ENCODE measurements at places on chromosomes 16 and 17.
A peak's percentile ranks its signal among the peaks of the same experiment; 100 is the strongest.

GRCh38 chr16:11727796-11728543 lies 14.7 kb downstream of the TXNDC11 start:
- DNase-seq = no peak

GRCh38 chr17:75036643-75037268 lies 10.0 kb downstream of the ATP5PD start:
- DNase-seq = peak; percentile 51

DNA sequence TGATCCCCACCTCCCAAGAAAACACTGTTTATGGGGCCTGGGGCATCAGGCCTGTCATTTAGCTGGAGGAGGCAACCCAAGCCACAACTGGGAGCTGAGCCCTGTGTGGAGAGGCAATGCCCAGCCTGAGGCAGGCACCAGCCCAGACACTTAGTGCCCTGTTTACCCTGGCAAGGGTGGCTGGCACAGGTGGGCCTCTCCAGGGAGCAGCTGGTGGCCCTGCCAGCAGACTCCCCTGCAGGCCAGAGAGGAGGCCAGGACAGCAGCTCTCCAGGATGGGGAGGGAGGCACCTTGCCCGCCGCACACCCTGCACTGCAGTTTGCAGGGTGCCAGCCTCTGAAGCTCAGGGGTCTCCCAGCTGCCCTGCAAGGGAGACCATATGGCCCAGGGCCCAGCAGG lies 9.1 kb upstream of the TMEM92 start:
- no peak for DNase-seq

GRCh38 chr17:3678821-3679530 lies 10.4 kb downstream of the EMC6 start:
- no peak for DNase-seq

DNA sequence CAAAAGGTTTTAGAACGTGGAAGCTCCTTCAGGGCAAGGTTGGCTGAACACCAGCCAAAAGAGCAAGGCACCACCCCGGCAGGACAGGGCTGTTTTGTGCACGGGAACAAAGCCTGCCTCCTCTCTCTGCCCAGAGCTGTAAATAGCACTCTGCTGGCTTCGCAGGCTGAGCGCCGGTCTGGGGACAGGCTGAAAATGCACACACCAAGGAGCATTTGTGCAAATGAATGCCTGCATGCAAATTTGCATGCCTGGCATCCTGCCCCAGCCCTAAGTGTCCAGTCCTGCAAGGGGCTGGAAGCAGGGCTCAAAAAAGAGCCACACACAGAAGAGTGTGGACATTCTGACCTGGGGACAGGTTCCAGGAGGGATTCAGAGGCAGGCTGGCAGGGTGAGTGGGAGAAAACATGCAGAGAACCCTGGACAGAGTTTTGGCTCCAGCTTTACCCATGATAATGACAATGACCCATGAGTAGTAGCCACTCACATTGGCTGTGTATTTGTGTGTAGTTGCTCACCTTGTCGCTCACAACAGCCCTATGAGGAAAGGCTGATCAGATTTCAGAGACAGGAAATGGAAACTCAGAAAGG lies 11.7 kb downstream of the ABAT start:
- no peak for DNase-seq

- no peak for DNase-seq
Measured at GRCh38 chr16:75074920-75075687, 41.5 kb downstream of the LDHD start.

DNA sequence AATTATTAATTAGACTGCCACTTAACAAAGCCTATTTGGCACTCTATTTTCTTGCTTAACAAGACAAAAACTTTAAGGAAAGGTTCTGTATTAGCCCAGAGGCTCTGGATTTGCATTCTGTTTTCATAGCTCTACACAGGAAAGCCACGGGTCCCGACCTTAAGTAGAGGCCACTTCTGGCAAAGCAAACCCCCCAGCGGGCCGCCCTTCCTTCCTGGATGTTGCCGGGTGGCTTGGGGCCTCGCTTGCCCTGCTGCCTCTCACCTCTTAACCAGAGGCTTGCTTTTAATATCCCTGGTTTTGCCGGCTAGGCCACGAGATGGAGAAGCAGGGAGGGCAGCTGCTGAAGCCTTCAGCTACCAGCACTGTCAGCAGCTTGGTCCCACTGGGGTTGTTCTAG lies 4.4 kb downstream of the RTN4RL1 start:
- DNase-seq = no peak

DNA sequence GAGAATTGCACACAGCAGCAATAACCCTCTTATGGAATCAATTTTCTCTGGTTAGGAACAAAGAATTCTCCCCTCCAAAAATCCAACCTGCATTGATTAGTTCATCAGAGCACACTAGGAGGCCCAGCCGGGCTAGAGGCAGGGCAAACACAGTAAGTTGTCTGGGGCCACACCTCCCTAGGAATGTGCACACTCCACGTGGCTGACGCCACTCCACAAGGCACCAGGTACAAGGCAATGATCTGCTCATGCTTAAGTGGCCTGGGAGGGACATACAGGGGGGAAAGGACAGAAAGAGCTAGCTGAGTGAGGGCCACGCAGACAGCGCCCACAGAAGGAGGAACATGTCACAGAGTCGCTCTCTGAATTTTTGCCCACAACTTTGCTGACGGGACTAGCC lies 107.6 kb downstream of the SLC39A11 start:
- DNase-seq = no peak

- peak; percentile 79 for DNase-seq
Measured at GRCh38 chr17:57442914-57443571, 186.7 kb downstream of the MSI2 start.

DNA sequence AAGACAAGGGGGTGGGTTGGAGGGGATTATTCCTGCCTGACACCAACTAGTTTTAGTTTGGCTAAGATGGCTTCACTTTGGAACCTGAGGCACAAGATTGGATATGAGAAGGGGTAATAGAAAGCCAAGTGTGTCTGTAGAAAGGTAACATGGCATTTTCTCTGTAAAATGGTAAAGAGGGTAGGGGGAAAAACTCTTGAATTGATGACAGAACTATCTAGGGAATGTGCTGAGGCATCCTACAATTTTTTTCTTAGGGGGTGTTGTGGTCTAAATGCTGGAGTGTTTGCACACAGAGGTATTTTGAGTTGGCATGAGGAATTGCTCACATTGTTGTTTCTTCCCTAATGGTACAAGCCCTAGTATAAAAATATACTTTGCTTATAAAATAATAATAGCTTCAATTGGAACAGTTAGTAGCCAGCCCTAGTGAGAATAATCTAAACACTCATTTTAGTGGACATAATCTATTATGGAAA lies 25.8 kb downstream of the YPEL2 start:
- no peak for DNase-seq

GRCh38 chr17:5418858-5419355 lies 555 bp downstream of the NUP88 start:
- DNase-seq = no peak

GRCh38 chr17:9217151-9218056 lies 196.1 kb downstream of the NTN1 start:
- DNase-seq = peak; percentile 37

DNA sequence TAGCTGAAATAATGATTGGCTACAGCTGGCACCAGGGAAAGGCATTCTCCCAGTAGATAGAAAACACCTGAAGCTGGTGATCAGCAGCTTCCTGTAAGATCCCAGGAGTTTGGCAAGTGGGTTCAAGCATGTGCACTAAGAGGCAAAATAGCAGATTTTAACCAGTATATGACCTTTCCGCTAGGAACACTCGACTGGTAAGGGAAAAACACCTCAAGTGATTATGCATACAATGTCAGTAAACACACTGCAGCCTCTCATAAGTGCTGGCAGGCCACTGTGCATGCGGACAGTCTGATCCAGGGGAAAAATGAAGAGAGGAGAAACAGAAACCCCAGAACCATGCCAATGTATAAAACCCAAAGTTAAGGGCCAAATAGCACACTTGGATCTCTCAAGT lies 49.0 kb upstream of the HLF start:
- no peak for DNase-seq

DNA sequence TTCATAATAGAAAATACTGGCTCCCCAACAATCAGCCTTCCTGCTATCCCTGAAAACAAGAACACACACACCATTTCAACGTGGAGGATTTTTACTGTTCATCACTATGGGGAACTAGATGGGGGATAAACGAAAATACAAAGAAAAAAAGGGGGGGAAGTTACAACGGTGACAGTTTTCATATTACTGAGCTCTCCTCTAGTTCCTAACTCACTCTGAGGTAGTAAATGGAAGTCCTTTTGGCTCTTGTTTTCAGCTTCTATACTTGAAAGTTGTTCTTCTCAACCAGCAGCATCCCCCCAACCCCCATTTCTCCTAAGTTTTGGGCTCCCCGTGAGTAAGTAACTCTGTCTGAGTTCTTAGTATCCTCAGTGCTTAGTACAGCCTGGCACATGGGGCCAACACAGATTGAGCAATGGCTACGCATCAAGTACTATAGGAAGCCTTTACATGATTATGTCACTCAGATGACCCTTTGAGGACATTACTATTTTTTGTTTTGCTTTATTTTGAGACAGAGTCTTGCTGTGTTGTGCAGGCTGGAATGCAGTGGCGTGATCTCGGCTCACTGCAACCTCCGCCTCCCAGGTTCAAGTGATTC lies 4.2 kb upstream of the CORO7 start:
- no peak for DNase-seq
